ENCODE measurements at places on chromosomes 13 and 19.

DNA sequence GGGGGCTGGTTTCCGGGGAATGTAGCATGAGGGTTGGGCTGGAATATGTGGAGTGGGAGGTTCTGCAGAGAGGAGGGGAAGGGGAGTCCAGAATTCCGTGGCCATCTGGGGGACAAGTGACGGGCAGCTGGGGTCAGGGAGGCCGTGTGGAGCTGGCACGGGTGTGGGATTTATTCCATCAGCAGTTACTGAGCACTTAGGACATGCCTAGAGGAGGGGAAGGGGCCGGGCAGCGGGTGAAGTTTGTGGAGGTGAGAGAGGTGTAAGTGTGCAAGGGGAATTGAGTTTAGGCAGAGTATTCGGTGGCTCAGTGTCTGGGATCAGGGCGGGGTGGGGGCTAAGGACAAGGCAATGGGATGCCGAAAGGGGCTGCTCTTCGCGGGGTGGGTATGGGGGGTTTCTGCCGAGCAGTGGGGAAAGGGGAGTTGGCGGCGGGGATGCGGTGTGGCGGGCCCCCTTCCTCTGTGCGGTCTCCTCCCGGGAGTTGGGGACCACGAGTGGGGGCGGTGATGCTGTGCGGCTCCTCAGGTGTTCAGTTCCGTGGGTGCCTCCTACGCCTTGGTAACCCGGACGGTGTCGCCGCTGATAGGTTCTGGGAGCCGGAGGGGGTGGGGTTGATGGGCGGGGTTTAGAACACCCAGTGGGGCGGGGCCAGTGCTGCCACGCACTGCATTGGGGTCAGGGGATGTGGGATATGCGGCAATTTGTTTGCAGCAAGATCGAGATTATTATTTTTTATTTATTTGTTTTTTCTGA is 5.4 kb downstream of the CCDC61 start:
- no peak for DNase-seq

DNA sequence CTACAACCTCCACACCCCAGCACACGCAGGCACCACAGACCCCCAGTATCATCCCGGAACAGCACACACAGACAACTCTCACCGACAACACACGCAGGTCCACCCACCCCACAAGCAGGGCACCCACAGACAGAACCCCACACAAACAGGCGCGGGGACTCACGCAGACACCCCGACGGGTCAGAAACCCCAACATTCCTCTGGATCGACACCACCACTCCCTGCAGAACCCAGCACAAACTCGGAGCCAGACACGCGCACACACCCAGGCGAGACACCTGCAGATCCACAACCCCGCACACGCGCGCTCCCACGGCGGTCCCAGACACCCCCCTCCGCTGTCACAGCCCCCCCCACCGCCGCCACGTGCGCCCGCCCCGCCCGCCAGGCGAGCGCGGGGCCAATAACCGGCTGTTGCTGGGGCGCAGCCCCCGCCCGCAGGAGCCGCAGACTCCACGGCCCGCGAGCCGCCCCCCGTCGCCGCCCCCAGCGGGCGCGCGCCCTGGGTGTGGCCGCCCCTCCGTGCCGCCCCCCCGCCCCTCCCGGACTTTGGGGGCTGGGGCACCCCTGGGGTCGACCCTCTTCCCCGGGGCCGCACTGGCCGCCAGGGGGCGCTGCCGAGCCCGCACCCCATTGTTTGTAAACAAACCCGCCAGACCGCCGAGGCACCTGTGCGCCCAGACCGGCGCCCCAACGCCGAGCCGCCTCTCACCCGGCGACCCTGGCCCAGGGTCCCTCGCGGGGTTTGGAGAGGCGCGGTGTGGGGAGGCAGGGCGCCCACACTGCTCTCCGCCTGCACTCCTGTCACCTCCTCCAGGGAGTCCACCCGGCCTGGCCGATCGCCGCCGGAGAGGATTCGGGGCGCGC is 712 bp downstream of the BBC3 start:
- DNase-seq = peak; percentile 81

DNA sequence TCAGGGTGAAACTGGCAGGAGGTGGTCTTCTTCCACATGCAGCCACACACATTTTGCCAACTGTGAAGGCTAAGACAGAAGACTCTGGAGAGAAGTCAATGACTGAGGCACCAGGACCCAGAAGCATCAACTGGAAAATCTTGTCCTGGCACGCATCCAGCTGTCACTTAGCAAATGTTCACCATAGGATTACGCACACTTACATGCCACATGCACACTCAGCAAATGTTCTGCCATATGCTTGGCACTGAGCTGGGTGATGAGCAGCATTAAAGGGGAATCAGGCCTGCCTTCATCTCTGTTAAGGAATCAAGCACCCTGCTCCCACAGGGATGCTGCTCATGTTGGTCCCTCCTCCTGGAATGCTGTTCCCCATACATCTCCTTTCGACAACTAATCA is 5.1 kb downstream of the ZNF599 start:
- no peak for DNase-seq

GRCh38 chr13:71922194-71922593 is 55.2 kb upstream of the DACH1 start:
- DNase-seq = no peak

- DNase-seq = no peak
Observed at GRCh38 chr13:40077396-40078027, 422.1 kb downstream of the COG6 start.

GRCh38 chr19:16002406-16003384 is 53.9 kb downstream of the OR10H4 start:
- DNase-seq = peak; percentile 61

- no peak for DNase-seq
Observed at GRCh38 chr13:27139565-27139964, 32.0 kb downstream of the USP12 start.

DNA sequence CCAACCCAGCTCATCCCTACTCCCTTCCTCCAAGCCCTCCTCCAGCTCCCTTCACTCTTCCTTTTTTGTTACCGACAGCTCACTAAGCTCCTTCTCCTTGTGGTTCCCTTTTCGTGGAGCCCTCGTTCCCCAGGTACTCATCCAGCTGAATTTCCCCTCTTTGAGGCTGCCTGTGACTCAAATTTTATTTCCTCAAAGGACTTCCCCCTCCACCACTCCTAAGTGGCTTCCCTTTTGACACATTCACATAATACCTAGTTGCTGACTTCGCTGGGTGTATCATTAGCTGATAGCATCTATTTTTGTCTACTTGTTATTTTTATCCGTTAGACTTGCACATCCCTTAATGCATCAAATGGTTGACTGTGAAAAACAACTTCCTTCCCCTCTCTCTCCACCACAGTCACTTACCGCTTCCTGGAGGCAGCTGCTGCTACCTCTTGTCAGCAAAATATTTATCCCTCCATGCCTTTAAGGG is 14.5 kb downstream of the FFAR2 start:
- DNase-seq = peak; percentile 95

- no peak for DNase-seq
Observed at GRCh38 chr19:19816679-19817078, 4.9 kb downstream of the ZNF506 start.

DNA sequence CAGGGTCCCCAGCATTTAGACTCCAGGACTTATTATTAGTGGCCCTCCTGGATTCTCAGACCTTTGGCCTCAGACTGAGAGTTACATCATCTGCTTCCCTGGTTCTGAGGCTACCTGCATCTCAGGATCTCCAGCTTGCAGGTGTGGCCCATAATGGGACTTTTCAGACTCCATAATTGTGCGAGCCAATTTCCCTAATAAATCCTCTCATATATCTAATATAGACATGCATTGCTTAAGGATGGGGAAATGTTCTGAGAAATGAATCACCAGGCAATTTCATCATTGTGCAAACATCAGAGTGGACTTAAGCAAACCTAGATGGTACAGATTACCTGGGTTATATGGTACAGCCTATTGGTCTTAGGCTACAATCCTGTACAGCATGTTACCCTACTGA is 116.5 kb upstream of the FBXL3 start:
- DNase-seq = no peak

DNA sequence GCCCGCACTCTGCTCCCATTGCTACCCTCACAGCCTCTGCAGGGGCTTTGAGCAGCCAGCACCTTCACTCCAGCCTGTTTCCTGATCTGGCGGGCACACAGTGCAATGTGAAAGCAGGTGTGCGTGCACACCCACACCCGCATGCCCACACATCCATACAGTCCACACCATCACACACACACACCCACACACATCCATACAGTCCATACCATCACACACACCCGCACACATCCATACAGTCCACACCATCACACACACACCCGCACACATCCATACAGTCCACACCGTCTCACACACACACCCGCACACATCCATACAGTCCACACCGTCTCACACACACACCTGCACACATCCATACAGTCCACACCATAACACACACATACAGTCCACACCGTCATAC is 28.0 kb downstream of the PIAS4 start:
- DNase-seq = no peak

DNA sequence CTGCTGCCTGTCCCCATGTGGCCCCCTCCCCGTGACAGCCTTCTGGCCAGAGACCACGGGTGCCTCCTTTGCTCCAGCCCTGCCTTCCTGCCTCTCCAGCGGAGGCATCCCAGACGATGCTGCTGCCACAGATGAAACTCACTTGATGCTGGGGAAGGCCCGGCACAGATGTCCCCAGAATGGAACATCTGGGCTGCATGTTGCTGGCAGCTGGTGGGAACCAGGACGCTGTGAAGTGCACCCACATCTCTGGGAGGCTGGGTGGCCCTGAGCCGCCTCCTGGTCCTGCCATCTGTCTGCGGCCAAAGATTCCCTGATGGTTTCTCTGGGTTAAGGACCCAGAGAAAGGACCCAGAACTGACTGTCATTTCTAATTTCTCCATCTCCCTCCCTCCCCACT is 51.9 kb upstream of the PTPRS start:
- no peak for DNase-seq

DNA sequence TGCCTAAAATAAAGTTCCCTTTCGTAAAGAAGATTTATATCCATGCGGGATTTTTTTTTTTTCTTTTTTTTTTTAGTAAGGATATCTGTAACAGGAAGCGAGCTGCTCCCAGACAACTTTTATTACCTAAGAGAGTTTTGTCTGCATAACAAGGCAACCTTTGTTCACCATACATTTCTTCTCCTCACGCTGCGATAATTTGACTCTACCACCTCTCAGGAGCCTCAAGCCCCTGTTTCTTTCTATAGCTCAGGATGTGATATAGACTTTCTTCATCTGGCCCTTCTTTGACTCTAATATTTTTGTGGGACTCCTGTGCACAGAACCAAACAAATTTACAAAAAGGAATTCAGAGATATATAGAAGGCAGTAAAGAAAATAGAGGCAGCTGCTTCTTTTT is 1053.7 kb upstream of the SPRY2 start:
- no peak for DNase-seq

DNA sequence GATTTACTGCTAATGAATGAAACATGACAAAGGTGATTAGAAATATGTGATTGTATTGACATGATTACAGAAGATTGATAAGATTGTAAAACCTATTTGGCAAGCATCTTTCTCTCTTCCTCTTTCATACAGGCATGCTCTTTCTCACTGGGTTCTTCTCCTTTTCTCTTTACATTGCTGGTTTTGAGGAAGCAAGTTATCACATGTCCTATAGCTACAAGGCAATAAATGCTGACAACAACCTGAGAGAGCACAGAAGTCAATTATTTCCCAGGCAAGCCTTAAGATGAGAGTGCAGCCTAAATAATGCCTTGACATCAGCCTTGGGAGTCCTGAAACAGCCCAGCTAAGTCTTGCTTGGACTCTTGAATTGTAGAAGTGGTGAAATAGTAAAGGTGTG is 875.0 kb downstream of the SLITRK1 start:
- peak; percentile 10 for DNase-seq

GRCh38 chr19:13286195-13286985 is 136.2 kb downstream of the IER2 start:
- no peak for DNase-seq

DNA sequence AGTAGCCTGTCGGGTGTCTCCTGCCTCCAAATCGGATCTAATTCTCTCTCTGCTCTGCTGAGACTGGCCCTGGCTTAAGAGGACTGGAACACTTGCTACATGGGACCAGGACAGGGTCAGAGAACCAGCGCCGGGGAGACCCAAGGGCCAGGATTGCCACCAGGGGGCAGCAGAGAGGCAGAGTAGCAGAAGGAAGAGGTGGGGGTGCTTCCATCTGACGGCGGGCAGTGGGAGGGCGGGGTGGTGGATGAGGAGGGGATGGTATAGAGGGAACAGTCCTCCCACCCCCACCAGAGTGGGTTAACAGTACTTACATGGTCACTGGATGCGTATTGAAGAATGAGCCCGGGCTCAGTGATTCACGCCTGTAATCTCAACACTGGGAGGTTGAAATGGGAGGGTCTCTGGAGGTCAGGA is 11.9 kb downstream of the SELENOW start:
- peak; percentile 94 for DNase-seq

GRCh38 chr13:44206434-44206833 is 167.2 kb upstream of the SERP2 start:
- peak; percentile 51 for DNase-seq

- DNase-seq = peak; percentile 14
Observed at GRCh38 chr19:1655131-1655981, 2.9 kb upstream of the TCF3 start.

Data from suppressor macrophage treated with lipopolysaccharide for 1 hour (primary cell).